ENCODE measurements at places on chromosomes 13 and 19. TPM values are rescaled to one million over a fixed set of nuclear protein-coding genes. Genes with fewer than 3 reads are reported as not detected.

The VSTM1 gene
- not detected for total RNA-seq

The GARIN5A gene
- total RNA-seq: not detected

The SSC5D gene
- 0.68 TPM for total RNA-seq

The KASH5 gene
- not detected for total RNA-seq

The OVOL3 gene
- total RNA-seq: not detected

The PRTN3 gene
- not detected for total RNA-seq

The GPR12 gene
- not detected for total RNA-seq

The SOX21 gene
- total RNA-seq: not detected

The USHBP1 gene
- total RNA-seq: not detected

The VSTM2B gene
- total RNA-seq: not detected

The OSCAR gene
- total RNA-seq: 0.44 TPM

The EVI5L gene
- 6.1 TPM for total RNA-seq

The ZNF285 gene
- total RNA-seq: 1.3 TPM

The PROZ gene
- total RNA-seq: not detected

The CPB2 gene
- total RNA-seq: not detected

The NCR1 gene
- total RNA-seq: 0.80 TPM

The TMEM59L gene
- total RNA-seq: not detected

The CLASRP gene
- 121 TPM for total RNA-seq

The LRRC8E gene
- not detected for total RNA-seq
